Occipital lobe (tissue), 3 donors: ENCODE measurements at places on chromosomes 3 and 15.

DNA sequence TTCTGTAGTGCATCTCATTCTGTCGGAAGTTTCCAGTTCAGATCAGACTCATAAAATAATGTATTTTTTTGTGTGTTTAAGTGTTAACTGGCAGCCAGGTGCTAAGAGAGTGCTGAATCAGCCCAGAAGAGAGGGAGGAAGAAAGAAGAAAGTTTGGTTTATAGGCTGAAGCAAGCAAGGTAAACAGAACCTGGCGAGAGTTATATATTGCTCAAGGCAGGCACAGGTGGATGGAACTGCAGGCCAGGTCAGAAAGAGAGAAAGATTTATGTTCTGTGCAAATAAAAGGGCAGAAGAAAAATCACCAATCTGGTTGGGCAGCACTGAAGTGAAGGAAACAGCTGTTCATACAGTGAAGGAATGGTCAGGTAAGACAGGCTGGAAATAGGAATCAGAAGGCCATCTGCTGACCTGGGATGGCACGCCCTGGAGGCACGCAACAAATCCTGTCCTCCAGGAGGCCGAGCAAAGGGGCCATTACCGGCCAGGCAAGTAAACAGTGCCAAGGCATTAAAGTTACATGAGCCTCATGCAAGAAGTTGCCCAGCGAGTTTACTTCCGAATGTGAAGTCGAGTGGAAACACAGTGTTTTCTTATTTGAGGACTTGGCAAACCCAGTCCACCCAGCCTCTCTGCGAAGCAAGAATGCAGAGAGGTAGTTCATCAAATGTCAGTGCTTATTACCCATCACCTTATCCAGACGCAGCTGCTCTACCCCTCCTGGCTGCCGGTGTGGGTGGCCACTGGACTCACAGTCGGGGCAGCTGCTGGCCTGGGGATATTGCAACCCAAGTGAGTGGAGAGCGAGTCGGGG, 309.8 kb downstream of the VPS13C start:
- DNase-seq: no peak

- no peak for DNase-seq
These were observed 582.3 kb upstream of the NAALADL2 start for GRCh38 chr3:174276826-174277225.

DNA sequence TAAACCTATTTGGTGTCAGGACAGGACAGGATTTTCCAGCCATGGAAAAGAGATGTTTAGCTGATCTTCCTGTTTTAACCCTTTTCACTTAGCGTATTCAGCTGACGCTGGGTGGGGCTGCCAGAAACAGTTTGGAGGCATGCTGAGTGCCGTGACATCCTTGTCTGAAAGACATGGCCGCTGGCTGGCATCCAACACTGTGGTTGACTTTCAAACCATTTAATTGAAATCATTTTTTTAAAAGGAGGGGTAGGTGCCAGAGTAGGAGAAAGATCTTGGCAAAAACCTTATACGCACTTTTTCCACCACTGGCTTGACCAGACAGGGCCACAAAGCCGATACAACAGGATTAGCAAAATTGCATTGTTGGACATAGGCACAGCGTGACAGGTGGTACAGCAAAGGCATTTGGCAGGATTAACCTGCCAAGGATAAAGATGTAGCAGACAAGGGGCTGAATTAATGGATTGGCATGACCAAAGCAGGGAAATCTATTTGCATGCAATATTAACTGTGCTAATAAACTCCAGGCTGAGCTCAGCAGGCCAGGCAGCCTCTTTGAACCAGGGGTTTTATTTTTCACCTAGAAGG, 131.8 kb upstream of the TOPAZ1 start:
- DNase-seq: no peak

- no peak for DNase-seq
These were observed 6.9 kb downstream of the SLC38A3 start for GRCh38 chr3:50211930-50212329.

DNA sequence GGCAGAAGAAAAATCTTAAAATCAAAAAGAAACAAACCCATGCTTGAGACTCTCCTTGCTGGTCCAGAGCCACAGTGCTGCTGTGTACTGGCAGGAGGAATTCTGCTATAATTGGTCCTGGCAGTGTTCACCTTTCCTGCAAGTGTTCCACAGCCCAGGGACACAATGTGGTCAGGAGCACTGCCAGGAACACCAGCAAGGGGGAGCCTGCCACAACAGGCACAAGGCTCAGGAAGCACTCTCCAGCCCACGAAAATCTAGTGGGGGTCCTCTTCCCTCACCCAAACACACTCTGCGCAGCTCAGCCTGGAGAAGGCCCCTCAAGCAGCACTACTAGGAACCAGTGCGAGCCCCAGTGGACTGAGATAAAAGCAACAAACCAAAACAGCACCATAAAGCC, 92.9 kb downstream of the UBE3A start:
- peak; percentile 44 for DNase-seq

GRCh38 chr15:80606511-80607071, 88.5 kb upstream of the ABHD17C start:
- DNase-seq: no peak

DNA sequence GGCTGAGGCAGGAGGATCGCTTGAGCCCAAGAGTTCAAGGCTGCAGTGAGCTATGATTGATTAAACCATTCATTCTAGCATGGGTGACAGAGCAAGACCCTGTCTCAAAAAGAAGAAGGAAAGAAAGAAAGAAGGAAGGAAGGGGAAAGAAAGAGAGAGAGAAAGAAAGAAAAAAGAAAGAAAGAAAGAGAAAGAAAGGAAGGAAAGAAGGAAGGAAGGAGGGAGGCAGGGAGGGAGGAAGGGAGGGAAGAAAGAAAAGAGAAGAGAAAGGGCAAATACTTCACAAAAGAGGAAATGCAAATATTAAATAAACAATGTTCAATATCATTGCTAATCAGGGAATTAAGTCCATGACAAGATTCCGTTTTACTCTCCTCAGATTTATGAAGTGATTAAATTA, 4.0 kb upstream of the KIF7 start:
- DNase-seq: no peak
